Stimulated activated CD4-positive, alpha-beta T cell treated with anti-CD3 and anti-CD28 coated beads, Interleukin-2, amount 100 ng/mL, for 24 hours (primary cell): ENCODE measurements at places on chromosomes 13 and 19.

DNA sequence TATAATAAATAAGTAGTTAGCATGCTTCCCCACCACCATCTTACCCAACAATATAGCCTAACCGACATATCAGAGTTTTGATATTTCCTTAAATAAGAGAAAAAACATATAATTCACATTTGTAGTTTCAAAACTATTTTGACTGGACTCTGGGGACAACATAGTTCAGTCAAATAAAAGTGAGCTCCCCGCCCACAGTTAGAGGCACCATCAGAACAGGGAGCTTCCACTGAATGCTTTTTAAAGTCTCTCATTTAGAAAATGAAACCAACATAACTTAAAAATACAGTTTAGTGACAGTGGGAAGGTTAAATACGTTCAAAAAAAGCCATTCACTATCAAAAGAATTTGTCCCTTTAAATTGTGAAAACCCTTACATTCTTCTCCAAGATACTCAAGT is 92.8 kb downstream of the EPSTI1 start:
- DNase-seq, result no peak

- DNase-seq, result no peak
These were observed 12.9 kb downstream of the LONP1 start for GRCh38 chr19:5706876-5707573.

DNA sequence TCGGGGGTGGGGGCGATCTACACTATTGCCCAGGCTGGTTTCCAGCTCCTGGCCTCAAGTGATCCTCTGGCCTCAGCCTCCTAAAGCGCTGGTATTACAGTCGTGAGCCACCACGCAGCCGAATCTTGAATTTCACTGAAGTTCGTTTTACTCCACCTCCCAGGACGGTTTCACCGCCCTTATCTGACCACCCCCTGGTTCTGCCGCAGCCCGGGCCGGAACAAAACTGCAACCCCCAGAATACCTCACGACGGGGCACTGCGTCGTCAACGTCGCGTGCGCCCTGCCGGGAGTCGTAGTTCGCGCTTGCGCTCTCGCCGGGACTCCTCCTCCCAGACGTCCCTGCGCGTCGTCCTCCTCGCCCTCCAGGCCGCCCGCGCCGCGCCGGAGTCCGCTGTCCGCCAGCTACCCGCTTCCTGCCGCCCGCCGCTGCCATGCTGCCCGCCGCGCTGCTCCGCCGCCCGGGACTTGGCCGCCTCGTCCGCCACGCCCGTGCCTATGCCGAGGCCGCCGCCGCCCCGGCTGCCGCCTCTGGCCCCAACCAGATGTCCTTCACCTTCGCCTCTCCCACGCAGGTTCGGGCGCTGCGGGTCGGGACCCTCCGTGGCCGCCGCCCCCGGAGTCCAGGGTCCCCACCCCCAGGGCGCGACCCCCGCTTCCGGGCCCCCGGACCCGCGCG is at the start of gene ATP5F1D:
Gene ATP5F1D, plus strand, starts transcription at position 335 of the 679 bp plus-strand sequence. Its CDS starts 100 bp downstream, at position 435.
- DNase-seq, result peak; percentile 93

- DNase-seq, result peak; percentile 14
These were observed 31.2 kb downstream of the TMPRSS9 start for GRCh38 chr19:2391118-2391725.

DNA sequence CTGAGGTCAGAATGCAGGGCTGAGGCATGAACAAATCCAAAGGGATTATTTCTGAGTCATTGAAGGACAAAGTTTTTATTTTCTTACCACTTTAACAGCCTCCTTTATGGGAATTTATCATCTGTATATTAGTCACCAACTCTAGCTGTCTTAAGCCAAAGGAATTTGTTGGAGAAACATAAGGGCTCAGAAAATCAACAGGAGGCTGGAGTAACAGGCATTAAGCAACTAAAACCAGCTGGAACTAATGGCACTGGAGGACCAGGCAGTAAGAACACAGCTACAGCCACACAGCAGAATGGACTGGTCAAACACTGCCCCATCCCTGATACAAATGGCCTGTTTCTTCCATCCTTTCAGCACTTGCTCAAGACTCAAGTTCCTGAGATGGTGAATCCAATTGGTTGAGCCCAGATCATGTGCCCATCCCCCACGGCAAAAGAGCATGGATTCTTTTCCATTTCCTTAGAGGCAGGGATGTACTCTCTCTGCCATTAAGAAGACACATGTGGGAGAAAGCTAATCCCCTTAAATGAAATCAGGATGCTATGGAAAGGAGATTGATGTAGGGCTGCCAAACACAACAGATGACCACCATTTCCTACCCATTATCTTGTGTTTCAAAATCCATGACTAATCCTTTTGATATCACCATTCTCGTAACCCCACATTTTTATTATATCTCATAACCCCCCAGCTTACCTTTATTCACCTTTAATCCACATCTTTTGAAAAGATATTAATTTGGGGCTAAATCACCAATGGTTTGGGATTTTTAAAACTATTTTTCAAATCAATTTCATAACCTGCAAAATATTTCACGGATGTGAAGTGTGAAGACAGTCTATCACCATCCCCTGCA is 157.0 kb upstream of the FNDC3A start:
- no peak for DNase-seq

DNA sequence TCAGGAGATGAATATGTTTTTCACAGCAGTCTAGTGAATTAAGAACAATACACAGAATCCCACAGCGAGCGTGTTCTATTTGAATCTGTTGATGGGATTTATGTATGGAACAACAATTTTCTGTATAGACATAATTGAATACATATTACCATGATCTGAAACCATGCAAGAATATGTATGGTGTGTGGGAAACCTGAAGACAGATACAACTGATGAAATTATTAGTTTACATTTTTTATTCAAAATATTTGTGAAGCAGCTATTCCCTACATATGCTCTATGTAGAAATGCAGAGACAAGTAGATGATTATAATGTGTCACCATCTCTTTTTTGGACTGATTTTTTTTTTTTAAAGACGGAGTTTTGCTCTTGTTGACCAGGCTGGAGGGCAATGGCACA is 91.8 kb downstream of the DNAJC15 start:
- DNase-seq, result no peak
